ENCODE measurements at places on chromosomes 3 and 15. TPM values are rescaled to one million over a fixed set of nuclear protein-coding genes. Genes with fewer than 3 reads are reported as not detected.

DNAH12 gene
- not detected for total RNA-seq

NCEH1 gene
- 2.3 TPM for total RNA-seq

NDN gene
- total RNA-seq, result 34.8 TPM

MYEF2 gene
- total RNA-seq, result 85.2 TPM

IP6K2 gene
- 94.7 TPM for total RNA-seq

CRABP1 gene
- 93.0 TPM for total RNA-seq

DOCK3 gene
- 7.0 TPM for total RNA-seq

DNA sequence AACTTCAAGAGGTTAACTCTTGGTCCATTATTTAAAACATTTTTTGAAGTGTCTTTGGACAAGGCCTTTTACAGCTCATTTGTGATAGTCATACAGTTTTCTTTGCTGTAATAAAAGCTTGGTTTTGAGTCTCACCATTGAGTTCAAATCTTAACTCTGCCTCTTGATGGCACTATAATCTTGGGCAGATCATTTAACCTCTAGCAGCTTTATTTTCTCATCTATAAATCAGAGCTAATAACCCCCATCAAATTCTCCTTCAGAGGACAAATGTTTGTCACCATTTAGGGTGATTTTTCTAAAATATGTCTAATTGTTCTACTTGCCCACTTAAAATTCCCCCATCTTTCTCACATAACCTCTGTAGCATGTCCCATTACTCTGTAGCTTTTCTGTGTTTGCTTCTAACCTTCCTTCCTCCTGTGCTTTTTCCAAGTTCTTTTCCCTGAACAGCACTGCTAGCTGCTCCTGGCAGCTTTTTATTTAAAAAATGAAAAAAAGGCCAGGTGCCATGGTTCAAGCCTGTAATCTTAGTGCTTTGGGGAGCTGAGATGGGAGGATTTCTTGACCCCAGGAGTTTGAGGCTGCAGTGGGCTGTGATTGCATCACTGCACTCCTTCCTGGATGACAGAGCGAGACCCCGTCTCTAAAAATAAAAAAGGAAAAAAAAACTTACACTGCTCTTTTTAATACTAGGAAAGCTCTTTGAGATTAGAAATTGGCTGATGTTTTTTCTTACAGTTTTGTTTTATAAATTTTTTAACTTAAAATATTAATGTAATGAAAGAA is 28.5 kb downstream of the UBE2E1 start:
- DNase-seq, result no peak

DNA sequence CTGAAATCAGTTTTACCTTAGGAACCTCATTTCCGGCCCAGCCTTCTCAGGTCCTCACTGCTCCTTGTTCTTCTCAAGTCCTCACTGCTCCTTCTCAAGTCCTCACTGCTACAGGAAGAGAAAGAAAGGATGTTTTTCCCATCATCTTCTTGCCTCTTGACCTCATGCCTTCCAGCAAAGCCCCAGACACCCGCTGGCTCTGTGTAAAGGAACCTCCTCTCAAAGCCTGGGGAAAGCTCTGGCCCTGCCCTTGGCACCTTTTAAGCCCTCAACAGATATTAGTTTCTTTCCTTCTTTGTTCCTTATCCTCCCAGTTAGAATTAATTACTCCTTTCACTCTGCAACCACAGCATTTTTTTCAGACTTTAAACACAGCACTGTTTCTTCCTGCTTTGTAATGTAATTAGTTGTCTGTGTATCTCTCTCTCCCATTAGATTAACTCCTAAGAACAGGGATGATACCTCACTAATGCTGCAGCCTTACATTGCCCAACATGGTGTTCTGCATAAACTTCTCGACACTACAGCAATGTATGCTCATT is 4.0 kb upstream of the WDR49 start:
- no peak for DNase-seq

DNA sequence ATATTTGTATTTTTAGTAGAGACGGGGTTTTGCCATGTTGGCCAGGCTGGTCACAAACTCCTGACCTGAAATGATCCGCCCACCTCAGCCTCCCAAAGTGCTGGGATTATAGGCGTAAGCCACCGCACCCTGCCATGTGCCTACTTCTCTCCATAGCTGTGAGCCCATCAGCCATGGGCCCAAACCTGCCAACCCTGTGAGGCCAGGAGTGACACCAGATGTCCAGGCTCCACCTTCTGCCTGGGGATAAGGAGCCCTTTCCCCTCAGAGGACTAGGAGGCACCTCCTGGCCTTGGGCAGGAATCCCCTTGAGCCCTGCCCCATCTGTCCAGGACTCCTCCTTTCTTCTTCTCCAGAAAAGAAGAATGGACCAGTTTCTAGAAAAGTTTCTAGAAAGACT is 14.2 kb upstream of the RFT1 start:
- no peak for DNase-seq

- no peak for DNase-seq
Observed at GRCh38 chr3:124607163-124607562, 123.1 kb upstream of the UMPS start.

DNA sequence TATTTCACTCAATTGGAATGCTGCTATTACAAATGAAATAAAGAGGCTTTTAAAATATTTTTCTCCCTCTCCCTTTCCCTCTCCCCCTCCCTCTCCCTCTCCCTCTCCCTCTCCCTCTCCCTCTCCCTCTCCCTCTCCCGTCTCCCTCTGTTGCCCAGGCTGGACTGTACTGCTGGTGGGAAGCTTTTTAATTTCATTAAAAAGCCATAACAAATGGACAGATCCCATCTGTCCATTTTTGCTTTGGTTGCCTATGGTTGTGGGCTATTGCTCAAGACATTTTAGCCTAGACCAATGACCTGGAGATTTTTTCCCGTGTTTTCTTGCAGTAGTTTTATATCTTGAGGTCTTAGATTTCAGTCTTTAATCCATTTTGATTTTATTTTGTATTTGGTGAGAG is 107.2 kb upstream of the LRRC3B start:
- no peak for DNase-seq

- DNase-seq, result no peak
Observed at GRCh38 chr15:88040516-88040915, 216.0 kb downstream of the NTRK3 start.

- no peak for DNase-seq
Observed at GRCh38 chr15:98387866-98388265, 260.5 kb upstream of the IGF1R start.
